Fibroblast of mammary gland (primary cell): ENCODE measurements at places on chromosomes 4 and X.

DNA sequence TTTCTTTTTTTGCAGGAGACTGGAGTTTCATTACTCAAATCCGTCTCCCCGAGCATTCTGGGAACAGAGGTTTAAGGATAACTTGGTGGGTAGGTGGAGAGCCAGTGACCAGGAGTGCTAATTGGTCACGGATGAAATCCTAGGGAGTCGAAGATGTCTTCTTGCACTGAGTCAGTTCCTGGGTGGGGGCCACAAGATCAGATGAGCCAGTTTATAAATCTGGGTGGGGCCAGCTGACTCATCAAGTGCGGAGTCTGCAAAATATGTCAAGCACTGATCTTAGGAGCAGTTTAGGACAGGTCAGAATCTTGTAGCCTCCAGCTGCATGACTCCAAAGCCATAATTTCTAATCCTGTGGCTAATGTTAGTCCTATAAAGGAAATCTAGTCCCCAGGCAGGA, 741.3 kb downstream of the PCDH7 start:
- DNase-seq = peak; percentile 83

DNA sequence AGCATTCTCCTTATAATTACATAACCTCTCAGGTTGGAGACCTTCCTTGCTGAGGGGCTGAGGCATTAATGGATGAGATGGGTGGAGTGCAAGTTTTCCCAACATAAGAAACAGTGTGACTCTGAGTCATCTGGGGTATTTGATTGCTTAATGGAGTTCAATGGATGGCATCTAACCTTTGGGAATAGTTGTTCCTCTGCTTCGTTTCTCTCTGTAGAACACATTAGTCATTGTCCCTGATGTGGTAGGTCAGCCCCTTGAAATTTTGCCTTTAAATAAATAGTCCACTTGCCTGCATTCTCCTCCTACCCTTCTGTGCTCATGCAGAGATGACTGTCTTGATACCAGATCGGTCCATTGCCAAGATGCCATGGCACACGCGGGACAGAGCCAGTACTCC, 38.6 kb downstream of the SLITRK2 start:
- DNase-seq = no peak

- DNase-seq = no peak
These were observed 35.9 kb downstream of the GPM6B start for GRCh38 chrX:13780868-13781427.

- DNase-seq = no peak
These were observed 21.5 kb upstream of the LRAT start for GRCh38 chr4:154722262-154722661.

- DNase-seq = no peak
These were observed 35.1 kb upstream of the NR3C2 start for GRCh38 chr4:148477276-148477675.

DNA sequence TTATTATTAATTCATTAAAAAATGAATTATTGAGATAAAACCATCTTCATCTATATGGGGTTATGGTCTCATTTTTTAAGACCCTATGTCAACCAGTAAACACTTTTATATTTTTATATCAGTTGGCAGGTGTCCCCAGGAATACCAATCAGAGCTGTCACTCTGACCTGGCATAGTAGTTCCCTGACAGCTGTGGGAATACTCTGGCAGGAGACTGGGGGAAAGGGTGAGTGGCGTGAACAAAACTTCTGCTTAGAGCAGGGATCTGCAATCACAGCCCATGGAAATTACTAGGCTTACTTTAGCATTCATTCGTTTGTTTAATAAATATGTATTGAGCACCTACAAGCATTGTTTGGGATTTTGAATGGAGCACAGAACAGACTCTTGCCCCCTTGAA, 254.1 kb upstream of the KLF3 start:
- DNase-seq = no peak

DNA sequence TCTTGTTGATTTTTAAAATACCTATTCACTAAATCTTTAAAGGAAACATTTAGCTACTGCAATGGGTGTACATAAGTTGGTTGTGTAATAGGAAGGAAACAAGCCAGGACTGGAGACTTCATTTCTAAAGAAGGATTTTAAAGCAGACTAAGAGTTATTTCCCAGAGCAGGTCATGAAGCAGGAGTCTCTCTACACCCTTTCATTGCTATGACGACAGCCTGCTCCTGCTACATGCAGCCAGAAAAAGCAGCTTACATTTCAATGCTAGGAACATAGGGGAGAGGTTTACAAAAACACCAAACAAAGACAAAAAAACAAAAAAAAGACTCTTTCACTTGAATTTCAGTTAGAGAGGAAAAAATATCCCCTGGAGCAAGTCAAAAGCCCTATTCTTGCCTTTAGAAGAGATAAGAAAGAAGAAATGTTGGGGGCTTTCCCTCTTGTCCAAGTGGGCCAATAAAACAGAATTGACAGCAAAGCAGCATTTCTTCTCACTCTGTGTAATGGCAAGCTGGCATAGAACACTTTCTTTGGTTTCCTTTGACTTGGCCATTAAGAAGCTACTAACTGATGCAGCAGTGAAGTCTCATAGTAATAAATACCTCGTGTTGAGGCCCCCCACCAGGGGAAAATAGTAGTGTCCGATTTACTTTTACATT, 3.4 kb downstream of the SPARCL1 start:
- peak; percentile 67 for DNase-seq

GRCh38 chr4:164701665-164702064, 52.3 kb upstream of the SMIM31 start:
- DNase-seq = no peak
